ENCODE measurements at places on chromosomes 7 and 10. TPM values are rescaled to one million over a fixed set of nuclear protein-coding genes. Genes with fewer than 3 reads are reported as not detected.

DNA sequence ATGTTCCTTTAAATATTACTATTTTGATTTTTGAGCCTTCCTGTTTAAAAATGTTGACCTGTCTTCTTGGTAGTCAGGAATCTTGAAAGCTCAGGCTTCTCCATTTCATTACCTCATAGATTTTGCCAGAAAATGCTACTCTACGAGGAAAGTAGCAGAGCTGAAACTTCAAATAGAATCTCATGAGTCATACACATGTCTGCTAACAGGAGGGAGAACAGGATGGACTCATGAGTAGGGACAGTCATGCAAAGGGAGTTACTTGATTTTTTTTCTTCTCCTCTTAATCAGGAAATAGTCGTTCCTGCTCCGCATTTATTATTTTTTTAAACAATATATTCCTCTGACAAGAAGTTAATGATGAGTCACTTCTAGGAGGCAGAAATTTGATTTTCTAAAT, 37.0 kb upstream of the MINDY3 start:
- H3K27ac ChIP-seq = no peak overlapping the region
- no peak overlapping the region for H3K4me3 ChIP-seq
- no peaks in the 10 kb centered on the region for H3K36me3 ChIP-seq
- H3K4me1 ChIP-seq = no peaks in the 10 kb centered on the region
- DNase-seq = no peak
- H3K27me3 ChIP-seq = no peaks in the 10 kb centered on the region

- H3K27me3 ChIP-seq = no peaks in the 10 kb centered on the region
- H3K4me3 ChIP-seq = no peak overlapping the region
- no peaks in the 10 kb centered on the region for H3K36me3 ChIP-seq
- no peak for DNase-seq
- peaks cover 8% of the 10 kb centered on the region for H3K4me1 ChIP-seq
These were observed 52.8 kb upstream of the KCNIP2 start for GRCh38 chr10:101896225-101896877.

INSYN2A gene
- not detected for total RNA-seq

GRCh38 chr7:71735961-71736556, 604.1 kb downstream of the GALNT17 start:
- H3K4me3 ChIP-seq = no peak overlapping the region
- H3K4me1 ChIP-seq = peaks cover 5% of the 10 kb centered on the region
- no peaks in the 10 kb centered on the region for H3K27me3 ChIP-seq
- H3K27ac ChIP-seq = no peak overlapping the region
- H3K36me3 ChIP-seq = no peaks in the 10 kb centered on the region

DNA sequence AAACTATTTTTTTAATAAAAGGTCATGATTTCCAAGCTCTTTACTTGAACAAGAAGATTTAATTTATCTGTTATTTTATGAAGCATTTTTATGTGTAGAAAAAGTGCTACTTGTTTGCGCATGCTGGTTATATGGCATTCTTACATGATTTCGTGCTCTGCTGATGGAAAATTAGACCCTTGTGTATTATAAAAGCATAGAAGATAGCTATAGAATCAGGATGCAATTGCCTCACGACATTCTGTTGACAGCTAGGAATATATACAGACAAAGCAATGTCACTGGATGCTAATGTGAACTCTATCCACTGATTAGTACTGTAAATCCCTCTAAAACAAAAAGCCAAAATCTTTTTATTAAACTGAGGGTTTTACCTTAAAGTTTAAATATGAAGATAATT, 255.9 kb downstream of the MDFIC start:
- H3K4me3 ChIP-seq = no peak overlapping the region
- no peak for DNase-seq

GRCh38 chr7:105206985-105207384, 181.7 kb downstream of the SRPK2 start:
- H3K27ac ChIP-seq = no peak overlapping the region
- no peak for DNase-seq
- H3K36me3 ChIP-seq = no peaks in the 10 kb centered on the region
- H3K4me3 ChIP-seq = no peak overlapping the region
- peaks cover 16% of the 10 kb centered on the region for H3K4me1 ChIP-seq

GRCh38 chr7:29866490-29866930, 60.2 kb downstream of the WIPF3 start:
- H3K27me3 ChIP-seq = no peaks in the 10 kb centered on the region
- H3K36me3 ChIP-seq = no peaks in the 10 kb centered on the region
- no peak overlapping the region for H3K4me3 ChIP-seq

PAPOLB gene
- total RNA-seq = not detected

- H3K27me3 ChIP-seq = no peaks in the 10 kb centered on the region
- H3K4me1 ChIP-seq = no peaks in the 10 kb centered on the region
These were observed 116.2 kb downstream of the GLCCI1 start for GRCh38 chr7:8084836-8085235.

DNA sequence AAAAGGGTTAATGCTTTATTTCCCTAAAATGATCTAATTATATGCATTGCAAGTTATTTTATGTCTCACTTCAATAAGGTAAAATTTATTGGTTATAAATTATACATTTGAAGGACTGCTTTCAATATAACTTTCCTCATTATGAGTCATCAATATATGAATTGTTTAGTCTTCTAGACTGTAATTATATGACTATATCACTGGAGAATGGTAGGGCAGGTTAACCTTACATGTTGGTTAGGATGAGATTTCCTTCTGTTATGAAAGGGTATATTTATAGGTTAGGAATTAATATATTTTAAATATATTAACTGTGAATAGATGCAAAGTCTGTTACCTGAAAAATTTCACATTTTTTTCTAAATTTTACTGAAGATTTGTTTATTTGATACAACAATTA, 406.4 kb upstream of the ETV1 start:
- H3K27ac ChIP-seq = no peak overlapping the region
- no peak overlapping the region for H3K4me3 ChIP-seq
- H3K27me3 ChIP-seq = no peaks in the 10 kb centered on the region
- DNase-seq = no peak
- no peaks in the 10 kb centered on the region for H3K4me1 ChIP-seq

LBX1 gene
- total RNA-seq = not detected

DNA sequence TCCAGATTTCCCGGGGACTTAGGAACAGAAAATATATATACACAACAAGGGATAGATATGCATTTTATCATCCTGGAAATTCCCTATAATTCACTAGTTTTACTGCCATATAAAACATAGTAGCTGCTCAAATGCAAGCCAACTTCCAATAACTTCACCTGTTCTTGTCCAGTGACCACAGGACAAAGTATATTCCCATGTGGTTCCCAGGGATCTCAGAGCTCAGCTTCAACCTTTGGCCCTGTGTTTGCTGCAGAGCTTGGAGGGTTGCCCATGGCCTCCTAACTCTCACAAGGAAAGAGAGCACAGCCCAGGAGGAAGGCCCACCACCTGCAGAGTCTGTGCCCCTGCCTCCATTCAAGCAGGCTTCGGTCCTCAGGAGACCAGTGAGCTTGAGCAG, 4.5 kb upstream of the DRGX start:
- no peaks in the 10 kb centered on the region for H3K27me3 ChIP-seq
- H3K4me3 ChIP-seq = no peak overlapping the region
- H3K4me1 ChIP-seq = peaks cover 24% of the 10 kb centered on the region
- H3K27ac ChIP-seq = no peak overlapping the region

All from body of pancreas (tissue), 4 donors.